Stimulated activated CD4-positive, alpha-beta T cell treated with anti-CD3 and anti-CD28 coated beads, Interleukin-1b, Interleukin-23, amount 100 ng/mL, for 1 hour (primary cell): ENCODE measurements at places on chromosomes 2 and 18.

DNA sequence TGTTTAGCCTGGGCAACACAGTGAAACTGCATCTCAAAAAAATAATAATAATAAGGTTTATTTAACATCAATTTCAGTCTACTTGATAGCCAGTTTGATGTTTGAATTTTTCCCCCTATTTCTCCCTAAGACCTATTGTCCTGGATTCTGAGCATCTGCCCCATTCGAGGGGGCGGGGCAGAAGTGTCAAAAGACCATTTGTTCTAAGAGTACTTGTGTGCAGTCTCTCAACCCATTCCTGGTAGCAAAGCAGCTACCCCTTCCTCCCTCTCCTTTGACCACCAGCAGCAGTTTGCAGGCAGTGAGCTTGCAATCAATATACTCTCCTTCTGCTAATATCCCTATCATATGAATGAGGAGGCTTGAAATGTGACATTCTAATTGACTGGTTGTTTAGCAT, 71.9 kb downstream of the VWC2L start:
- DNase-seq = no peak

DNA sequence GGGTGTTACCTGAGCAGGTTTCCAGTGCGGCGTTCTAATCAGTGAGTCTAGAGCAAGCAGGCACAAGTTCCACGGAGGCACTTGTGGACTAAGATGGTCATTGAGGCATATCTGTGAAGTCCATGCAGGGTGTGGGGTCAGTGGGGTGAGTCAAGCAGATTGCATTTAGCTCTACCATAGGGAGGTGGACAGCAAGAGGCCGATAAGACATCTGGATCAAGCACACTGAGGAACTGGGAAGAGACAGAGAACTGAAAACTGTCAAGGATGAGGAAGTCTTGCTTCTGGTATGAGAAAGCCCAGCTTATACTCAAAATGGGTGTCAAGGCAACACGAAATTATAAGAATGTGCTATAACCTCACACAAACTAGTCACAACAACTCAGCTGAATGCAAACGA, 61.2 kb upstream of the SLC39A10 start:
- DNase-seq = no peak

DNA sequence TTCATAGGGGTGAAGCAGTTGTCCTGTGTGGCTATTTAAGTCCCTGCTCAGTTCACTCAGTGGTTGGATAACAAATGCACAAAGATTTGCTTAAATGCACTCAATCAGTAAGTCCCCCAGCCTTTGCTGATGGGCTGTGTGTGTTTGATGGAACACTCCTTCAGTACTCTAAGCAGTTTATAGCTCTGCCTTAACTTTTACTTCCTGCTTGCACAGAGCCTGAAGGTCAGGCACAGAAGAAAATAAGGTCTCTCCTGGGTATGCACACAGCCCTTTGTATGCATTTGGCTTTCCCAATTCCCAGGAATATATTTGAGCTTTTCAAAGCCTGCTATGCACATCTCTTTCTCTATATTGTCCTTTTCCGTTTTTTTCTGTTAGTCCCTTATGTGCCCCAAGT, 208.7 kb upstream of the STK17B start:
- DNase-seq = no peak

DNA sequence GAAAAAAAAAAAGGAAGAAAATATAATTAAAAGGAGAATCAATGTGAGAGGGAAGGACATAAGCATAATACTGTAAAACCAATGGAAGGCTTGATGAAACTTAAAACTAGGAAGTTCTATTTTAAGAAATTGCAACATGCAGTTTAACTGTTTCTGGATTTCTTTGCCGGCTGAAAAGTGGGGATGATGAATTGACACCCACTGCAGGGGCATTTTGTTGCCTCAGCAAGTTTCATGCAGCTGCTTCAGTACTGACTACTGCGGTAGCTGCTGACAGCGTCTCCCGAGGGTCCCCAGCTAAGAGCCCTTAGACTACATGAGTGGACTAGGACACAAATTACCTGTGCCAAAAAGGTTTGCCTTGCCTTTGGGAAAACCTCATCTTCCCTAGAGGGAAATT, 69.2 kb downstream of the B3GNT2 start:
- no peak for DNase-seq

DNA sequence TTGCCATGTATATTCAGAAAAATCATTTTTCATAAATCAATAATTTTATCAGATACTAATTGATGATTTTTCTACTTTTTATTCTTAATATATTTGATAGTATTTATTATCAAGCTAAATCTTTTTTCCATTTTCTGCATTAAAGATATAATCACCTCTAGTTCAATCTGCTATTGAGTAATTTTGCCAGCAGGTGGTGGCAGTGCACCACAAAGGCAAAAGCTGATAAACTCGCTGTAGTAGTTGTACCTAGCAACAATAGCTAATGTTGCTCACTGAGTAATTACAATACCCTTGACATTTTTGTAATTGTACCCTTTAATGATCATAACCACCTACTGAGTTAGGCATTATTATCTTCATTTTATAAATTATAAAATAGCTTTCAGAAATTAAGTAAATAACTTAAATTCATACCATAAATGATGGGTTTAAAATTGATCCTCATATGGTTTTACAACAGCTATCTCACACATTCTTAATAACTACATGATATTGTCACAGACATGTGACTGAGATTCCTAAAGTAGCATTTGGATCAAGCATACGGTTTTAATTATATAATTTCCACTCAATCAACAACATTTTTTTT, 52.0 kb upstream of the CALCRL start:
- DNase-seq = no peak

GRCh38 chr18:55236150-55236931, 277.1 kb upstream of the CCDC68 start:
- DNase-seq = no peak

- no peak for DNase-seq
These were observed 145.8 kb downstream of the ZFP36L2 start for GRCh38 chr2:43080571-43081021.

DNA sequence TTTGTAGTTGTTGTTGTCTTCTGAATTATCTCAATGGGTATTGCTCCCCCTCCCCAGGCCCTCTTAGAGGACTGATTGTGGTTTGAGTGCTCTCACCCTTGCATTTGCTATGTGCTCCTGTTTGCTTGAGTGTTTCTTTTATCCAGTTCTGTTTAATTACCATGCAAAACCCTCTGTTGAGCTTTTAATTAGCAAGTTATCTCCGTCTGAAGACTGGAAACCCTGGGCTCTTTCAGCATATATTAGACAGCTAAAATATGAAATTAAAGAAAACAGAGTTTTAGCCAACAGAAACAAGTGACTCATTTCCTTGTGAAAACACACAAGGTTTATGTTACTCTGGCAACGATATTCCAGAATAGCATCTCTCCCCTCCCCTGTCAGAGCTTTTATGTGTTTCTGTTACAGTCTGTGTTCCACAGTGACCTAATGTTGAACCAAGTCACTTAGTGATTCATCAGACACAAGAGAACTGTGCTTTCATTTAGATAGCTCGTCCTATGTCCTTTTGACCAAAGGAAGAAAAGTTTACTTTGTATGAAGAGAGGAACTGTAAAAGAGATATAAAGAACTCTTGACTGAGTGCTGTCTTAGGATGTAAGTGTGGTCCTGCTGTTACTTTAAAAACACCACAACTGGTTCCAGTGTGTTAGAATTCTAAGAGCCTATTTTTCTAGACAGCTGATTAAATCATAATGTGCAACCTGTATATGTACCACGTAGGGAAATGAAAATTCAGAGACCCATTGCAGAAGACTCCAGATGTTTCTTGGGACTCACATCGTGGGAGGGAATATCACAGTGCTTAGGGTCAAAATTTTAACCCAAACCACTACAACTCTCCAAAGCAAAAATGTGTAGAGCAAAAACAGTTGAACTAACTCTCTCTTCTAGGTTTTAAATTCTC, 172.8 kb upstream of the RBMS1 start:
- no peak for DNase-seq

GRCh38 chr2:233462202-233462785, 104.3 kb downstream of the USP40 start:
- no peak for DNase-seq

DNA sequence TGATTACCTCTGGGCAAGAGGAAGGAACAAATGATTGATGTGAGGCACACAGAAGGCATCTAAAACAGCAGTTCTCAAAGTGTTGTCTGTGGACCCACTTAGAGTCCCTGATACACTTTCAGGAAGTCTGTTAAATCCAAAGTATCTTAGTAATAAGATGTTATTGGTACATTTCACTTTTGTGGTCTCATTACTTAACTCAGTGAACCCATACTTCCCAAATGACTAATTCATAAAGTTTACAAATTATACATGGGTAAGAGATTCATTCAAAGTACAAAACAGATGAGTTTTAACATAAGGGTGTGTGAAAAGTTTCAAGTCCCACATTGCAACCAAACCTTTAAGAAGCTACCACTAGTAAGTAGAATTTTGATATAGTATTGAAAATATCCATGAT, 440.5 kb downstream of the NUP35 start:
- no peak for DNase-seq

GRCh38 chr2:148568597-148568996, 76.0 kb upstream of the EPC2 start:
- no peak for DNase-seq

DNA sequence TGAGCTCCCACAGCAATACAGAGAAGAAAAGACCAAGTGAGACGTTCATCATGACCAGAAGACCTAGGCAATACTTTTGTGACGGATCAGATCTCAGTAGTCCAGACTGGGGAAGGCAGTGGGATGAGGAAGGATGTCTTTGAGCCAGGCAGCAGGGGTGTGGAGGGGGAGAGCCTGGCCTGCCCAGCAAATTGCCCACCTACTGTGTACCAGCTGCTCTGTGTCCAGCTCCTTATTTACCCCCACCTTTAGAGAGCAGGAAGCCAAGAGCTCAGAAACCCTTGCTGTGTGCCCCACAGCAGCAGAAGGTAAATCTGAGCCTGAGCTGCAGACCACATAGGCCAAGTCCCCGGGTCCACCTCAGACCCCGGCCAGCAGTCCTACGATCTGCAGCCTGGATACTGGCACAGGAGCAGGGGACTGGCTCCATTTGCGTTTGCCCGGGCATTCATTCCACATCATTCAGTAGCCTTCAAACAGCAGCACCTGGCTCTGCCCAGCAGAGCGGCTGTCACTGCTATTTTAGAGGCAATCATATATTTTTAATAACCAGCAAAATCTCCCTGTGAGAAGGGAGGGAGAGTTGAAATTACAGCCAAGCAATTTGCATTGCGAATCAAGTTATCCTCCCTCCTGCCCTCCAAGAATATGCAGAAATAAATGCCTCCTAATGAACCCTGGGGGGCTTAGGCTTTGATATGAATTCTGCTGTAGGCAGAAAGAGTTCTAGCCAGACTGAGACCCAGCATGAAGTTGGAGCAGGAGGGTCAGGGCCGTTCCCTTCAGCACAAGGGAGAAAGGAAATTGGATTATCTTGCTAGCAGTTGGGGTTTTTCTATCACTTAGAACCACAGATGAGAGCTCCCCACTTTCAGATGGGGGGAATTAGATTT, 110.0 kb upstream of the FZD7 start:
- no peak for DNase-seq

- DNase-seq = no peak
These were observed 790.9 kb downstream of the CNTNAP5 start for GRCh38 chr2:124816007-124816406.

- no peak for DNase-seq
These were observed 23.9 kb upstream of the CAVIN2 start for GRCh38 chr2:191870744-191871143.

DNA sequence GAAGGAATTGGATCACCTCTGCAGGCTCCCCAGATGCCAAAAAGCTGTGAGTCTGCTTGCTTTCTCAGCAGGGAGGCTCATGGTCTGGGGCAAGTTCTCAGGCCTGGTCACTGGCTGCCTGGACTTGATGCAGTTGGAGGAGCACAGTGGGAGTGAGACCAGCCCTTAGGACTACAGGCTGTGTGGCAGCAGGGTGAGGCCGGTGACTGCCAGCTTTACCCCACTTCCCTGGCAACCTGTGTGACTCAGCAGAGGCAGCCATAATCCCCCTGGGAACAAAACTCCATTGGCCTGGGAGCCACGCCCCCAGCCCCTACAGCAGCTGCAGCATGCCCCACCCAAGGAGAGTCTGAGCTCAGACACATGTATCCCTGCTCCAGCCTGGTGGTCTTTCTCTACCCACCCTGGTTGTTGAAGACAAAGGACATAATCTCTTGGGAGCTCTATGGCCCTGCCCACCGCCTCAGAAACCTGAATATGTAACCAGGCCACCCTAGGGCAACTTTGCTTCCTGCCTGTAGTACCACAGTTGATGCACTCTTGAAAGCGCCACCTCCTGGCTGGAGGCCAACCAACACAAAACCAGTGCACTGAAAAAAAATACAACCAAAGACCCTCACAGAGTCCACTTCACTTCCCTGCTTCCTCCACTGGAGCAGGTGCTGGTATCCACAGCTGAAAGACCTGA, 106.8 kb upstream of the SPATS2L start:
- no peak for DNase-seq

GRCh38 chr2:176679061-176679669, 409.9 kb downstream of the MTX2 start:
- no peak for DNase-seq

DNA sequence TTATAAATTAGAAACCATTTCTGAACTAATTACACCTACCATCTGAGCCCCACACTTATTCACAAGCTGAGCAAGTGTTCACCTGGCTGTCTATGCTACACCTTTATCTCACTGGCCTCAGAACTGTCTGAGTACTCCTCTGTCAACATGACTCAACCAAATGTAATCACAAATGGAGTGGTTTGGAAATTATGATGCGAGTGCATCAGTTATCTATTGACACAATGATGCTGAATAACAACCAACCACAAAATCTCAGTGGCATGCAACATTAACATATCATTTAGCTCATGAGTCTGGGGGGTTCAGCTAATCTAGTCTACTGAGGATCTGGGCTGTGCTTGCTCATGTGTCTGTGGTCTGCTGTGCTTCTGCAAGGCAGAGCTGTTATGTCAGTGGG, 184.2 kb upstream of the NXPH2 start:
- no peak for DNase-seq

DNA sequence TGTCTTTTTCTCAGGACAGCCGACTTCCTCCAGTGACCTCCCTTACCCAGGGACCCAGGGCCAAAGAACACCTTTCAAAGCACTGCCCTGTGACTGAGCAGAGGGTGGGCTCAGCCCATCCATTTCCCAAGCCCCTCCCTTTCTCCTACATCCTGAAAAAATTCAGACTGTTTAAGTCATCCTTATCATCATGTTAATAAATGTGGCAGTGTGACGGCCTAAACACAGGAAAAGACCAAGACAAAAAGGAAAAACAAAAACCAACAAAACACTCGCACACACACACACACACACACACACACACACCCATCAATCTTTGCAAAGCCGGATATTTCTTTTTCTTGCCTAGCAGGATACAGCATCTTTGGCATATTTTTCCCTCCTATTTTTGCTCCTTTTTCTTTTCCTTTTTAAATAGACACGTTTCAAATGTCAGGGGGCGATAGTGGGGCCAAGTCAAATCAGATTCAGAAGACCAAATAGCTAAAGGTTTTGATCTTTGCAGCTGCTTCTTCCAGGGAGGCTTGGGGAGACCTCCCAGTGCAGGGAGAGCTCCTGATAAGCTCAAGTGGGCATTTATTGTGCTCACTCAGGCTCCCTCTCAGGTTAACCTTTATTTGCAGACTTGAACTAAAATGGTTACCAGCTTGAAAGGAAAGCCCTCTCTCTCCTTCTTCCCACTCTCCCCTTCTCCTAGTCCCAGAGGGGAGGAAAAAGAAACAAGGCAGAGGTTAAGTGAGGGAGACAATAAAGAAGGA, 39.5 kb upstream of the NRP2 start:
- DNase-seq = no peak

GRCh38 chr18:46720521-46720920, 36.3 kb downstream of the ST8SIA5 start:
- DNase-seq = no peak

GRCh38 chr2:216571909-216572513, 61.2 kb upstream of the IGFBP2 start:
- DNase-seq = no peak

GRCh38 chr2:1593371-1594122, 150.8 kb downstream of the PXDN start:
- no peak for DNase-seq
